ENCODE measurements at places on chromosomes 11 and 22. TPM values are rescaled to one million over a fixed set of nuclear protein-coding genes. Genes with fewer than 3 reads are reported as not detected.

The NOX4 gene
- 5.9 TPM for total RNA-seq

DNA sequence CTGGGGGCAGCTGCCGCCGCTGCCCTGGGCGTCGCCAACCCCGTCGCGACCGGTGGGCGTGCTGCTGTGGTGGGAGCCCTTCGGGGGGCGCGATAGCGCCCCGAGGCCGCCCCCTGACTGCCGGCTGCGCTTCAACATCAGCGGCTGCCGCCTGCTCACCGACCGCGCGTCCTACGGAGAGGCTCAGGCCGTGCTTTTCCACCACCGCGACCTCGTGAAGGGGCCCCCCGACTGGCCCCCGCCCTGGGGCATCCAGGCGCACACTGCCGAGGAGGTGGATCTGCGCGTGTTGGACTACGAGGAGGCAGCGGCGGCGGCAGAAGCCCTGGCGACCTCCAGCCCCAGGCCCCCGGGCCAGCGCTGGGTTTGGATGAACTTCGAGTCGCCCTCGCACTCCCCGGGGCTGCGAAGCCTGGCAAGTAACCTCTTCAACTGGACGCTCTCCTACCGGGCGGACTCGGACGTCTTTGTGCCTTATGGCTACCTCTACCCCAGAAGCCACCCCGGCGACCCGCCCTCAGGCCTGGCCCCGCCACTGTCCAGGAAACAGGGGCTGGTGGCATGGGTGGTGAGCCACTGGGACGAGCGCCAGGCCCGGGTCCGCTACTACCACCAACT lies 1.0 kb downstream of the FUT4 start:
- no peak for DNase-seq

The MRGPRX2 gene
- not detected for total RNA-seq

DNA sequence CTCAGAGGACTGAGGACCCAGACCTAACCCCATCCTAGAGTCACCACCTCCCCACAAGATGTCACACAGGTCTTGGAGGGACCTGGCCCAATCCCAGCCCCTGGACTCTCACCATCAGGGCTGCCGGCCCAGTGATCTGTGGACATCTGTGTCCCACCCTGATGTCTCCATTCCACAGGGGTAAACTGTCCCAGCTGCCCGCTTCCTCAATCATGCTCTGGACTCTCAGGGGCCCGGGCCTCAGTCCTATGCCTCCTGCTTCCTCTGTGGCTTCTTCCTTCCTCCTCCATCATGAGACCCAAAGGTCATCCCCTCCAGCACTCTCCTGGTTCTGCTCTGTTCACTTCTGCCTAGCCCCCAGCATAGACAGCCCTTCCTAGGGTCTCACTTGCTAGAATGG lies 32.2 kb downstream of the ARAP1 start:
- DNase-seq: no peak

DNA sequence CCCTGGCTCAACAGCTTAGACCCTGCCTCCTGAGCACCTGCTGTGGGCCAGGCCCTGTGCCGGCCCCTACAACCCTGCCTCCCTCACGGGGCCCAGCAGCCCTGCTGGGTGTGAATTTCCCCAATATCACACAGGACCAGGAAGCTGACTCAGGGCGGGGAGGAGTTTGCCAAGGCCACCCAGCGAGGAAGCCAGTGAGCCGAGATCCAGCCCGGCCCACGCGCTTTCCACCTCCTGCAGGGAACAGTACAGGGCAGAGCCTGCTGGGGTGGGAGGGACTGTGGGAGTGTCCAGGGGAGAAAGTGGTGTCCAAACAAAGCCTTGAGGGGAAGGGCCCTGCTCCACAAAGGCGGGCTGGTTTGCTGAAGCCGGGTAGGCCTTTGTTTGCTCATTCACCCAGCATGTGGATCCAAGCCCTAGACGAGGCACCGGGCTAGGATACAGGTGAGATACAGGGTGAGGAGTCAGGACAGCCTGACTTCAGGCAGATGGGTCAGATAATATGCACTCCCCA lies 26.8 kb downstream of the RPL3 start:
- peak; percentile 96 for DNase-seq

DNA sequence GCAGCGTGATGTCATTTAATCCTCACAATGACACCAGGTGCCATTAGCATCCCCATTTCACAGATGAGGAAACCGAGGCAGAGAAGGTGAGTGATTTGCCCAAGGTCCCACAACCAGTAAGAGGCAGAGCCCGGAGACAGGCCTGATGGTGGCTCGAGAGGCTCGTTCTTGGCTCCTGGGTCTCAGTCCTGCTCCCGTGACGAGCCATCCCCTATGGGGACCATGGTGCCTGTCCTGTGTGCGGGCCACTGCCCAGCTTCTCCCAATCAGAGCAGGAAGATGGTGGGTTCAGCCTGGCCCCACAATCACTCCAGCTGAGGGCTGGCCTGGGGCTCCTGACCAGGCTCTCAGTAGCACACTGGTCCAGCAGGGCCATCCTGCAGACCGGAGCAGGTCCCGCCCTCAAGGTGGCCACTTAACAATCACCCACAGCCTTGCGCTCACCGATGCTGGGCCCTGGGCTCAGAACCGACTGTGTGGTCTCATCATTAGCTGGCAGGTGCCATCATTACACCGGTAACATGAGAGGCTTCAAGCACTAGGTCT lies 3.6 kb downstream of the ALDH3B1 start:
- DNase-seq: no peak

GRCh38 chr22:30221121-30221992 lies 25.2 kb downstream of the LIF start:
- no peak for DNase-seq

- DNase-seq: peak; percentile 66
Observed at GRCh38 chr11:44989831-44990566, 39.3 kb upstream of the TP53I11 start.

- no peak for DNase-seq
Observed at GRCh38 chr11:17443926-17444690, 32.5 kb downstream of the ABCC8 start.

DNA sequence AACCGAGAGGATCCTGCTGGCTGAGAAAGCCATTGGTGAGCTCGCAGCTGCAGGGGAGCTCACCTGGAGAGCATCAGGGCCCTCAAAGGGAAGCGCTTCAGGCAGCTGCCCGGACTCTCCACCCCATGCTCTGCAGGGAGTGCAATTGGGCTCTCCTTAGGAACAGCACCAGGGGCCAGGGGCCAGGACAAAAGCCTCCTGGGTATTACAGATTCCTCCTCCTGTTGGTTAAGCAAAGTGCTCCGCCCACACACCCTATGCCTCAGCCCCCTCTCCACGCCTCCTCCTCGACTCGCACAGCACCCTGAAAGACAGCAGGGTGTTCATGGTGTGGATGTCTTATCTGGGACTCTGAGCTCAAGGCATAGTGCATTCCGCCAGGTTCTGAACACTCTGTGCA lies 139.9 kb downstream of the SHANK2 start:
- no peak for DNase-seq

The TTC28 gene
- total RNA-seq: 22.3 TPM

DNA sequence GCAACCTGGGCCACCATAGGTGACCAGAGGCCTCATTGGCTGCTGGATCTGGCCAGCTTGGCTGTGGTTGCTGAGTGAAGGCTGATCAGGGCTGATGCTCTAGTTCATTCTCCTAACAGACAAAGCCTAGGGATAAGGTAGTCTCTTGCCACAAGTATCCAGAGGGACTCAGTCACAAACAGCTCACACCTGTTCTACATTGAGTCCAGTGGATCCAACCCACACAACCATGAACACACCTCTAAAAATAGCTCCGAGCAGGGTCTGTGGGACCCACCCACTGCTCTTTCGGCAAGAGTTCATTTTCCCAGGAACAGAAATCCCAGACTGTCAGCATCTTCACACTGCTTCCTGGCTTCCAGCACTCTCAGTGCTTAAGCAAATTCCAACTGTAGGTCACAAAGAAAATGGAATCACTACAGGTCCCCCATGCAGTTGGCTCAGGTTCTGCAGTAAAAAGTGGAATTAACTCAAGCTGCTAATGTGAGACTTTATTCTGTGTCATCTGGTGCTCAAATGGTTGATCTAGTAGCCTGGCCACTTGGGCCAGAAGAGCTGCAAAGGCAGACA lies 67.3 kb downstream of the PPFIBP2 start:
- DNase-seq: no peak

All from right atrium auricular region (tissue), 2 donors.